ENCODE measurements at places on chromosomes 4 and X. TPM values are rescaled to one million over a fixed set of nuclear protein-coding genes. Genes with fewer than 3 reads are reported as not detected.

GRCh38 chr4:113083346-113083745 is 33.9 kb downstream of the ANK2 start:
- H3K27ac ChIP-seq, result no peak overlapping the region
- DNase-seq, result no peak

The GATA1 gene
- not detected for total RNA-seq

- H3K4me3 ChIP-seq, result peak overlapping the region; percentile 42
- no peak for DNase-seq
- H3K27me3 ChIP-seq, result peaks cover 3% of the 10 kb centered on the region
- no peaks in the 10 kb centered on the region for H3K36me3 ChIP-seq
- peaks cover 54% of the 10 kb centered on the region for H3K4me1 ChIP-seq
- H3K27ac ChIP-seq, result no peak overlapping the region
These were observed 734.6 kb upstream of the TENM3 start for GRCh38 chr4:181508601-181509000.

- H3K36me3 ChIP-seq, result no peaks in the 10 kb centered on the region
- H3K4me3 ChIP-seq, result no peak overlapping the region
- no peaks in the 10 kb centered on the region for H3K27me3 ChIP-seq
- no peak overlapping the region for H3K27ac ChIP-seq
These were observed 410.7 kb downstream of the CENPC start for GRCh38 chr4:67134616-67135015.

The MID1IP1 gene
- 52.9 TPM for total RNA-seq

DNA sequence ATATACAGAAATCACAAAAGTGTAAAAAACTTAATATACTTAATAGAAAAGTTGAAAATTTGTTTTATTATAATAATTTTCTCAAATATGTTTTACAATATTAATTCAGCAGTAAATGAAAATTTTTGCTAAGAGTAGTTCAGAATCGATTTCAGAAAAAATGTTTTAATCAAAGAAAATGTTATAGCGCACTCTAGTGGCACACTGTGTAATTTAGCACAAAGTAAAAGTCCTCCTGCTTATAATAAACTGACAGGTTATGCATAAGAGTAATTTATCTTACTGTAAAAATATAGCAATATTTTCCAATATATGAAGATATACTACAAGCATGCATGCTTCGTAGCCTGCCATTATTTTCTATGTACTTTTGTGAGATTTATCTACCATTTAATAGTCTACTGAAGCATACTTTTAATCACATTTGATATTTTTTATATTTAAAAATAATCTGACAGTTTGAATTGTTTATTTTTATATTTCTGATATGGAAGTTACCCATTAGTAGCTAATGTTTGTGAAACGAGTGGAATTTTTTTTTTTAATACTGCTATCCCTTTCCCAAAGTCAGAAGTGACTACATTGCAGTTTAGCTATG is 217.9 kb upstream of the KLHL4 start:
- no peaks in the 10 kb centered on the region for H3K4me1 ChIP-seq
- DNase-seq, result no peak
- H3K27me3 ChIP-seq, result no peaks in the 10 kb centered on the region
- no peak overlapping the region for H3K27ac ChIP-seq
- H3K36me3 ChIP-seq, result no peaks in the 10 kb centered on the region
- H3K4me3 ChIP-seq, result no peak overlapping the region

The GSX2 gene
- total RNA-seq, result not detected

The MAOA gene
- total RNA-seq, result 0.45 TPM

The RAB33A gene
- total RNA-seq, result 18.5 TPM

The SCD5 gene
- total RNA-seq, result 40.7 TPM

DNA sequence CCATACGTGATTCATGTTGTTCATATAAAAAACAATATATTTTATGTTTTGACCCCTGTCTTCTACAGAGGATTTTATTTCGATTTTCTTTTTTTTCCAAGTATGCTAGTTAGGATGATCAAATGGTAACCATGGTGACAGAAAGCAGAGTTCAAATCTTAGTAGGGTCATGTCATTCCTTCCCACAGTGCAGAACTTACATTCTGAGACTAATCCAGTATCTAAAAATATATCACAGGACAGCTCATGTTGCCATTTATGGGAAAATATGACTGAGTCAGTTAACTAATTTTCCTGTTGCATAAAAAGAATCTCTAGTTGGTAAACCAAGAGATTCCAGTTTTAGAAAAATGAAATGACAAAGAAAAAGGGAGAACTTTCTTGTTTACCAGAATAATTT is 209.5 kb downstream of the PARM1 start:
- no peak overlapping the region for H3K27ac ChIP-seq
- H3K36me3 ChIP-seq, result no peaks in the 10 kb centered on the region
- no peaks in the 10 kb centered on the region for H3K4me1 ChIP-seq

DNA sequence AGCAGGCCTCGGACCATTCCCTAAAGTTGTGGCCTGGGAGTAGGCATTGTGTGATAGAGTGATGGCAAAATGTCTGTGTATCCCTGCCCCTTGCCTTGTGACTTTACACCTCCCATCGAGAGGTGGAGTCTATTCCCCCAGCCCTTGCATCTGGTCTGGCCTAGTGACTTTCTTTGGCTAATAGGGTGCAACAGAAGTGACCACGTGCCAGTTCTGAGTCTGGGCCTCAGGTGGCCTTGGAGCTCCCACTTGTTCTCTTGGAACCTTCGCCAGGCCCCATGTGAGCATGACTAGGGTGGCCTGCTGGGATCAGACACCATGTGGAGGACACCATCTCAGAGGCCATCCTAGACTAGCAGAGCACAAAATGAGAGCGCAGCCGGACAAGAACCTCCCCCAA is 3.9 kb upstream of the RNF4 start:
- peaks cover 35% of the 10 kb centered on the region for H3K4me1 ChIP-seq
- no peak for DNase-seq
- H3K4me3 ChIP-seq, result peak overlapping the region; percentile 61
- peaks cover 5% of the 10 kb centered on the region for H3K27me3 ChIP-seq
- H3K27ac ChIP-seq, result no peak overlapping the region
